ENCODE measurements at places on chromosomes 6 and 20.

DNA sequence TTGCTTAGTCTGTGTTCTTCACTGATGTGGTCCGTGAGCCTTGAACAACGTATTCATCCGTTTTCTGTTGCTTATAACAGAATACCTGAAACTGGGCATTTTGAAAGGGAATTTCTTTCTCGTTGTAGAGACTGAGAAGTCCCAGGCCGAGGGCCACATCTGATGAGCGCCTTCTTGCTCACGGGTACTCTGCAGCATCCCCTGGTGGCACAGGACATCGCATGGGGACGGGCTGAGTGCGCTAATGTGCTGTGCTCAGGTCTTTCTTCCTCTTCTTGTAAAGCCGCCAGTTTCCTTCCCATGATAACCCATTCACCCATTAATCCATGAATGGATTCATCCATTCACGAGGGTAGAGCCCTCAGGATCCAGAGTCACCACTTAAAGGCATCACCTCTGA lies 161.0 kb downstream of the NFATC2 start:
- no peak for DNase-seq

DNA sequence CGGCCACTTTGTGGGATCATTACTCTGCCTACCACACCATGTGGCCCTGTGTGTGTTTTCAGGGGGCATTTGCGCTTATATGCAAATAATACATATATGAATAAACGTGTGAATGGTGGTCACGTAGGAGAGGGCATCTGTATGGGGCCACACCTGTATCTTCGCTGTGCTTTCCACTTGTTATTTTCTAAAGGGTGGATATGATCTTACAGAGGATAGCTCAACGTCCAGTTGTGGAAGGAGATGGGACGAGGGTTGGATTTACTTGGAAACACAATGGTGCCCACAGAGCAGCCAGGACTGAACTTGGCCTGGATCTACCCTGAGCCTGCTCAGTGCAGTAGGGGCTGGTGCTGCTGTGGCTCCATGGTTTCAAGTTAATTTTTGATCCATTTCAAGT lies 93.3 kb downstream of the YTHDF1 start:
- DNase-seq = no peak

DNA sequence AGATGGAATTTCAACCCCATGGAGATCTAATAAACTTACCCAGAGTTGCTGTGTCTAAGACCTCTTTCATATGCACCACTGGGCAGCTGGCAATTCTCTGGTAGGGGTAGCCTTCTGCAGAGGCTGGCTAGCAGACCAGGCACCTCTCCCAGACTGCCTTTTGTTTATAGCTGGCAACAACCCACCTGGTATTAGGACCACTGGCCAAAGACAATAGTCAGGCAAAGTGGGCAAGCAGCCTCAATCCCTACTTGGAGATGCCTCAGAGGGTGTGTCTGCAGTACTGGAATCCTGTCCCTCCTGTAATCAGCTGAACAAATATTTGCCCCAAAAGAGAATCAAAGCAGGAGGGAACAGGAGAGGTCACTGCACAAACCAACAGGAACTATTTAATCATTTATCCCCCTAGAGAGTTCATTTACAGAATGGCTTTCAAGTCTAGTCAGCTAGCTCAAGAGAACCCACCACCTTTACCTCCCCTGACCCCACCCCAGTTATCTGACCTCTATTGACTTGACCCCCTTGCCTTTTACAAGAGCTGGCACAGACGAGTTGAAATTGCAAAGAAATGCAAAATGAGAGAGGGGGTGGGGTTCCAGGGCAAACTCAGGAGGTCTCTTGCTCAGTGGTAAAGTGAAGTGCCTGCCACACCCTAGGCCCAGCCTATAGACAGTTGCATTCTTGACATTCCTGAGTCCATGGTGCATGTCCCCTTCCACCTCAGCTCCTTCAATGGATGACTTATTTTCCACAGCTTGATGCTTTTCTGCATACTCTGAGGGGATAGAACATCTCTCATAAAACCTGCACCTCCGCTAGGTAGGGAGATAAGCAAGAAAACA lies 2.8 kb downstream of the BCL2L1 start:
- DNase-seq = peak; percentile 82

GRCh38 chr6:125918681-125919566 lies 37.6 kb upstream of the HINT3 start:
- peak; percentile 99 for DNase-seq

GRCh38 chr6:151089978-151090377 lies 149.8 kb upstream of the AKAP12 start:
- DNase-seq = no peak

- no peak for DNase-seq
Measured at GRCh38 chr6:112851146-112851545, 504.0 kb downstream of the RFPL4B start.

- DNase-seq = peak; percentile 90
Measured at GRCh38 chr20:18058661-18059467, 1.1 kb upstream of the OVOL2 start.

DNA sequence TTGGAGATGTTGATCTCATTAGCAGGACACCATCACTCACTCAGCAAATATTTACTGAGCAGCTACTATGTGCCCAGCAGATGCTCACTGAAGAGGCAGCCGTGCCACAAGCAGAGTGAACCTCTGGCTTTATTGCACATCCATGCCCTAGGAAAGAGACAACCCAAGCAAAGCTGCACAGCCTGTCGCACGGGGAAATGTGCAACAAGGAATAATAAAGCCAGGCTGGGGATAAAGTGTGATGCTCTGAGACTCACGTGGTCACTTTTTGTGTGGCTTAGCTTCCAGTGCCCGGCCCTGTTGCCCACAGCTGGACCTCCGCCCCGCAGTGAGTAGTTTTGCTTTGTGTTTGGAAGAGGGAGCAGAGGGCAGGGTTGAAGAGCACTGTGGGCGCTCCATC lies 130.4 kb upstream of the CDH4 start:
- no peak for DNase-seq

DNA sequence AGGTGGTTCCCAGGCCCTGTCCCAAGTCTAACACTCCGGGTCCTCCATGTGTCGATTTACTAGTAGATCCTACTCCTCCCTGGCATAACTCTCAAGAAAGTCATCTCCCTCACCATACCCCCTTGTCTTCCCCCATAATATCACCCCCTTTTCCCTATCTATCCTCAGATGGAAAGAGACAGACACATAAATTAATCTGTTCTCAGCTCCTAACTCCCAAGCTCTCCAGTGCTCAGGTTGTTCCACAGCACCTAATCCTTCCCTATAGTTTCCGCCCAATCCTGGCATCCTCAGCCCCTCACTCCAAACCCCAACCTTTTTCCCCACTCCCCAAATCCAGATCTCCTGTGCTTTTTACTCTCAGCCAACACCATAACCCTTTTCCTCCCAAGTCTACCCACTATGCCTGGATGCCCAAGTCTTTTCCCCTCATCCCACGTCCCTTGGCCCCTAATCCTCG lies 808 bp downstream of the ILRUN start:
- DNase-seq = no peak

- DNase-seq = no peak
Measured at GRCh38 chr20:53101992-53102760, 130.0 kb downstream of the TSHZ2 start.

DNA sequence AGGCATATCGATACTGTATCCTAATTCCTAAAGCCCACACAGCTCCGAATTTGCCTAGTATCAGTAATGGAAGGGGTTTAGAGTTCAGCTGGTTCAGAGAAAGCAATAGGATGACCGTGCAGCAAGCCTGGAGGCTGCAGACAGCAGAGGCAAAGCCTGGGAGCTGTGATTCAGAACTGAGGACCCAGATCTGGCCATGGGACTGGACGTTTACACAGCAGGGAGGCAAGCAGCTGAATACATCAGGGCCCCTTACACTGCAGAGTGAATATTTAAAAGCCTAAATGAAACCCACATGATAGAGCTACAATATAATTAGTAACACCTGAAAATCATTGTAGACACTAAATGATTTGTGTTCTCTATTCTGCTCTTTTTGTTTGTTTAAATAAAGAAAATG lies 38.0 kb downstream of the ELOVL2 start:
- no peak for DNase-seq

DNA sequence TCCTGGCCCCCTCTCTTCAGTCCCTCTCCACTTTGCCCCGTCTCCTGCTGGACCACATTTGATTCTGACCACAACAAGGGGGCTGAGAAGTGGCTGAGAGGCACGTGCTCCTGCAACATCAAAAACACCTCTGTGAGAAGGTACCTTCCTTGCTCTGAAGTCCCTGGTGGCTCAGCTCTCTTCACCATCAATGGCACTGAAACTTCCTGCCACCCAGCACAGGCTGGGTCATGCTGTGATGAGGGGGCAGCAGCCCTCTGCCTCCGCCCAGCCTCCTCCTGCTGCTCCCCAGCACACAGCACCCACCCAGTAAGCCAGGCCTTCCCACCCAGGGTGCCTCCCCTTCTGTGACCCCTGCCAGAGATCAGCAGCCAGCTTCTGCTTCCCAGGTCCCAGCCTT lies 10.3 kb downstream of the ZMYND8 start:
- no peak for DNase-seq

- DNase-seq = no peak
Measured at GRCh38 chr6:40614671-40615070, 27.5 kb upstream of the LRFN2 start.

- DNase-seq = no peak
Measured at GRCh38 chr6:35071347-35071994, 69.7 kb downstream of the TCP11 start.

DNA sequence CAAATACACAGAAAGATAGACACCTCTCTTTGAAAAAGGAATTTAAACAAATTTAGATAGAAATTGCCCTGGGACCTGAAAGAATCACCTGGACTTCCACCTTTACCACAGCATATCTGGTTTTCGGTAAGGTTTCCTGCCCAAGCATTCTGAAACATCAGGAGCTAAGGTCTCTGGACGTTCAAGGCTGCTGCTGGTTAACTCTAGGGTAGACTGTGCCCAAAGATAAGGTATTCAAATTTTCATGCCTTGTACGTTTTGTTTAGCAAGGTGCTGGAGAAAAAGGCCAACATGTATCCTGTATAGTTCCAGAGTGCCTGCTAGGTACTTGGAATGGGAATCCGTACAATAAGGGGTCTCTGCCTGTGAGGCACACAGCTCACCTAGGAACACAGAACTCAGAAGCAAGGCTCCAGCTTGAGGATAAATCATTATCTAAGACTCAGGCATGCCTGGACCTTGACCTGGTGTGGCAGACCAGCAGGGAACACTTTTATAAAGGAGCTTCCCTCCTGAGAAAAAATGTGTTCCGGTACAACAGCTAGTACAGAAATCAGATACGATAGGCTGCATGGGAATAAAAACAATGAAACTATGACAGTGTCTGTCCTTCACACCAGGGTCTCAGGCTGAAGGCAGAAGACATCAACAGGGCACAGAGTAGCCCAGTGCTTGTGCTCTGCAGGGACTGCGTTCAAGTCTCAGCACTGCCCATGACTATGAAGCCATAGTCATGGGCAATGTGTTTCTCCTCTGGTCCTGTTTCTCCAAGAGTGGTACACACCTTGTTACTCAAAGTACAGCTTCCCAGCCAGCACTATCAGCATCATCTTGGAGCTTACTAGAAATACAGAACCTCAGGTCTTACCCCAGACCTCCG lies 70.4 kb downstream of the METTL24 start:
- no peak for DNase-seq
